ENCODE measurements at places on chromosomes 6 and 20.

DNA sequence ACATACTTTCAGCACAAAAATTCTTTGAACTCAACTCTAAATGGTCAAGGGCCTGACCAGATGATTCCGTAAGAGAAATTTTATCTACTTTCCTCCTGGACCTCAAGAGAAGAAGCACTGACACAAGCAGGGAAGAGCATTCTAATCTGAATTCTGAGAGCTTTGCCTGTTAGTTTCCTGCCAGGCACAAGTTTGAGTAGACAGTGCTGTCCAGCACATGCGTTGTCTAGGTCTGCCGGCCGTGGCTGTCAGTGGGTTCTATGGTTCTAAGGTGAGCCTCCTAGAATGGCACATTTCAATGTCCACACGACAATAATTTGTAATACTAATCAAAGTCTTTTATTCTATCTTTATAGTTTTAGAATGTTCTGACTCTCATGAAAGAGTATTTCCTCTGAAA is 91.9 kb downstream of the RFPL4B start:
- DNase-seq = no peak

DNA sequence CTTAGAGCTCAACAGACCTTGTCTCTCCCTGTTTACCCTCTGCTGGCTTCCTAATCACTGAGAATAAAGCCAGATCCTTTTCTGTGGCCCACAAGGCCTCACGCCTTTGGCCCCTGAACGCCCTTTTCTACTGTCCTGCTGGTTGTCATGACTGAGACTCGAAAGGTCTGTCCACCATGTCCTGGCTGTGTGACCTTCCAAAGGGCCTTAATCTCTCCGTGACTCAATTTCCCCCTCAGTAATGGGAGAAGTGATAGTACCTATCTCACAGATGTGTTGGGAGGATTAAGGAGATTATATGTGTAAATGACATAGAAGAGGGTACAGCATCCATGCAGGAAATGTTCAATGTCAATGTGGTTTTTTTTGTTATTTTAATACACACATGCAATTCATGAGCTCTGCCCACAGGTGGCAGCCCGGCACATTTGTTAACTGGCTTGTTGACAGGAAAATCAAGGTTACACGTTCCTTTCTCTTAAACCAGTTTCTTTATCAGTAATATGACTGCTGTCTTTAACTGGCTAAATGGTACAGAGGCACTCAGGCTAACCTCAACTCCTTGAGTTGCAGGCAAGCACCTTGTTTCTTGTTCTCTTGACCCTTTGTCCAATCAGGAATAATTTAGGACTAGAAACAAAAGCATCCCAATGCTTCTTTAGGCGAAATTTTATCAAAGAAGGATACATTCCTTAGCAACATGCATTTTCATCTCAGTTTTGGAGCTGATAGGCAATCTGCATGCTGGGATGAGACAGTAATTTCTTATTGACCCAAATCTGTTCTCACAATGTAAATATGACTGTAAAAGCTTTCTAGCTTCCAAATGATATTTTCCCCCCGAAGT is 16.6 kb downstream of the SLC22A1 start:
- DNase-seq = peak; percentile 28

DNA sequence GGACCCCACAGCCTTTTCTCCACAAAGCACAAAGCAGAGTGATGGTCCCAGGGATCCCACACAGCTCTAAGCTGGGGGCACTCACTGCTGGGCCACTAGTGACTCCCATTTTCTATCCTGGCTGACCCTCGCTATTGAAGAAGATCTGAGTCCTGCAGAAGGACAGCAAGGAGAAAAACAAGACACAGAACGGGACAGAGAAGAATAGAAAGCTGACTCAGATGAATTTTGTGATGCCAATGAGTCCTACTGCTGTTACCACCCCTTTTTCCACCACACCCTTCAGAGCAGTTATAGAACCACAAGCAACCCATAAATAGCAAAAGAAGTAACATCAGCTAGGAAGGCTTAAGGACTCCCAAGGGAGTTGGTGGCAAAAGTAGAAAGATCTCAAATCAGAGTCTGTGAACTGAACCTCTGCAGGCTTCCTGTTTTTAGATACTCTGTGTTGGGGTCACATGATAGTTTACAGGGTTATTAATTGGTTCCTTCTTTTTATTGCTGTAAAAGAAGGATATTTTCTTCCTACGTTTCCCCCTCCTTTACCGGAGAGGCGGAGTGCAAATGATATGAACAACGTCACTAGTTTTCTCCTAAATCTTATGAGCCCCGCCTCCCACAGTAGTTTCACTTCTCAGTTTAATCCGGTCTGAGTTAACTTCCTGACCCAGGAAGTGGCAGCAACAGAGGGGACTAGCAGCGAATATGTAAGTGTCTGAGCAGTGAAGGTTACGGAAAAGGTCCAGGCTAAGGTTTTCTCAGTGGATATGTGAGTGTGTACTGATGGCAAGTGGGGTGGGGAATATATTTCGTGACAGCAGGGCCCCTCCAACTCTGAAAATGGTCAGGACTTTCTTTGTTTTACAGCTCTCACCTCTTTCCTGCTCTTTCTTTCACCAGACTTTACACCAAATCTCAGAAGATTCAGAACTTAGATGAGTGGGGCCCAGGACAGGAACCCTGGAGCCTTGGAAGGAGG is at the start of gene TRIM38:
Gene TRIM38 (plus strand): TSS at position 654 of the 979 bp plus-strand sequence. CDS start 3,721 bp downstream, outside the sequence.
- peak; percentile 79 for DNase-seq

DNA sequence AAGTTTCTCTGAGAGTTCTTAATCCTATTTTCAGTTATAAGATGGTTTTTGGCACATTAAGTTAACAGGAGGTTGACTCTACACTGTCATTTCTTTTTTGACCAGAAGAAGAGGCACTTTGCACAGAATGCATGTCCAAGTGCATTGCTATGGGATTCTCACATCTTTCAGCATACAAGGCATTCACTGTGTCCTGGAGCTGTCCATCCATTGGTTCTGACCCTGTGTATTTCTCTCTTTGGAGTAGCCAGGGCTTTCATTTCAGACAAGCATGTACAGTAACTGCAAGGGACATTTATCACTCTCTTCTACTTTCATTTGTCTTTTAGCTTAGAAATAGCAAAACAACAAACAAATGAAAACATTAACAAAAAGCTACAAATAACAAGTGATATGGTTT is 275.1 kb upstream of the IMPG1 start:
- DNase-seq = no peak

DNA sequence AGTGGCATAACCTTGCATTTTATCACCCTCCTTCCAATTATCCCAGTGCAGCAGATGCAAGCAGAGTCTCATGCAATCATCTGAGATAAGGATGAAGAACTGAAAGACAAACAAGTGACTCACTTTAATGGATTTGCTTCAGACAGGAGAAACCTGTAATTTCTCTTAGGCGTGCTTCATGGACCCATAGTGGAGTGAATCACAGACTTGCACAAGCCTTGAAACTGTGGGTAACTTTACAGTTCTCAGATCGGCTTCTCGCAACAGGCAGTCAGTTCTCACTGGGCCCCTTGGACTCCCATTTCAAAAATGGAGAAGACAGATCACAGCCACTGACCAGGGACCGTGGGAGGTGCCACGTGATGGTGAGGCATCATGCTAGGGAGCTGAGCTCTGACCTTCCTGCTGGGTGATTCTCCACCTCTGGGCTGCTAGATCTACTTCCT is at the start of gene ADGRF4:
Gene ADGRF4 (plus strand): TSS at position 239 of the 446 bp plus-strand sequence. CDS start 8,666 bp downstream, outside the sequence.
- DNase-seq = no peak

GRCh38 chr6:160967833-160968232 is 23.7 kb upstream of the MAP3K4 start:
- DNase-seq = no peak

GRCh38 chr6:27605401-27606342 is 132.8 kb upstream of the ZNF184 start:
- DNase-seq = no peak

DNA sequence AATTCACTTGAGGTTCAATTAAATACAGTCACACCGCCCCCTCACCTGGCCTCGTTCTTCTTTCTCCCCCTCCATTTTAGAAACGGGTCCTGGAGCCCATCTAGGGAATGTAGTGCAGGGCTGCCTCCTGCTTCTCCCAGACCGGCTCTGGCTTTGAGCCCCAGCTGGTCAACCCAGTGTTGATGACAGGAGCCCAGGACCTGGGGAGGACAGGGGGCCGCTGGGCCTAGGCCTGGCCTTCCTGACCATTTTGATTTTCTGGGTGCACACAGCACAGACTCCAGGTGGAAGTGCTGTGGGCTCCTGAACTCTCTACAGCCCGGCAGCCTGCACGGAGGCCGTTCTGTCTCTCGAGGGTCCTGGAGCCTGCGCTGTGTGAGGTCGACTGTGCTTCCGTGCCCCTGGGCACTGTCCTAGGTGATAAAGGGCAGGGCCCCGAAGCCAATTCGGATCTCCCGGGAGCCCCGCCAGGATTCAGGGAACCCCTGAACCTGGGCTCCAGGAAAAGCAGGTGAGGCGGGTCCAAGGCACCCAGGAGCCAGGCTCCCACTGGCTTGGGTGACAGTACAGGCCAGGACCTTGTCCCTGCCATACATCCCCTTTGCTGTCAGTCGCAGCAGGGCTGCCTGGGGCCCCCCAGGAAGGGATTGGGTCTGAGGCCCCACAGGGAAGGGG is 23.3 kb downstream of the NPEPL1 start:
- DNase-seq = no peak

DNA sequence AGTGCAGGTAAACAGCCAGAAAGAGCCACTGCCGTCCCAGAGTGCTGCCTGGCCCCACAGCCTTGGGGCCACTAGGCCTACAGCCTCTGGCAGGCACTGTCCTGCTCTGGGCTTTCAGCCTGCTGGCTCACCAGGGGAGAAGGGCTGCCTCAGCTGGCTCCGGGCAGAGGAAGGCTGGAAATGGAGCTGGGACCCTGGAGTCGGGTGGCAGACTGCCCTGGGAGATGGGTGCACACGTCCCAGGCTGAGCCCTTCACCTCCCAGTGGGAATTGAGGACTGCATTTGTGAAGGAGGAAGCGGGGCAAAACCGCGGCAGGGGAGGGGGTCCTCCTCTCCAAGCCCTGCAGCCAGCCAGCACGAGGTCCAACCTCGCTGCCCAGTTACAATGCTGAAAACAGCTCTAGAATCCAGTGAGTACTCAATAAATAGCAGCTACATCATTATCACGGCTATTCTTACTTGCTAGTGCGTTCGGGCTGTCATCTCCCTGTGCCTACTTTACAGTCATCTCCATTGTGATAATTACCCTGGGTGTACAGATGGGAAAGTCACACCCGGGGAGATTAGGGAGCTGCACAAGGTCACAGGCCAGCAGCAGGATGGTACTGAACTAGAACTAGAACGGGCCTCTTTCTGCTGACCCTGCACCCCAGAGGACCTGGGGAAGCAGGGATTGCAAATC is 13.1 kb downstream of the ACSS1 start:
- DNase-seq = no peak

GRCh38 chr6:45681860-45682511 is 304.3 kb upstream of the SUPT3H start:
- DNase-seq = peak; percentile 7

DNA sequence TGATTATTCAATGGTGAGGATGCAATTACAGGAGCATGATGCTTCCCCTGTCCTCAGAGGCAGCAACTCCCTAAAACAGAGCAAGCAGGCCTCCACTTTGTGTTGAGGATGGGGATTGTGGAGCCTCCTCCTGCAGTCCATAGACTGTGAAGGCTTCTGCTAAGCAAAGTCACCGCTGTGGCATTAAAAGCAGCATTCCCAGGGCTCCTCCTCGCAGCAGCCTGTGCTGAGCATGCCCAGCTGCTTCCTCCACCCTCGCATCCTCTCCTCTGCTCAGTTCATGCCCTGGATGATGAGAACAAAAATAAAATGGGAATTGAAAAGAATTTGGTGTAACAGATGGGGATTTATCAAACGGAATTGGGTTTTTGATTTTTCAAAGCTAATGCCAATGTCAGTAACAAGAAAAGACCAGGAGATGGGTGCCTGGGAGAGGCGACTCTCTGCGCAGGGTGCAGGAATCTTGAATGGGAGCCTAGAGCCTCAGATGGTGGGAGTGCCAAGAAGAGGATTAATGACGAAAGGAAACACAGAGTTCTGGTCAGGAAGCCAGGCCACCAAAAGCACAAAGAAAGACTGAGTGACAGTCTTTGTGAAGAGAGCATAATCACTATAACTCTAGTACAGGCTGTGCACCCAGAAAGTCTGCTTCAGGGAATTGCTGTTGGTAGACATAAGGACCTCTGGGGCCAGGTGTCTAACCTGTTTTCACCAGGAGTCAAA is 347.6 kb downstream of the TPBG start:
- no peak for DNase-seq

DNA sequence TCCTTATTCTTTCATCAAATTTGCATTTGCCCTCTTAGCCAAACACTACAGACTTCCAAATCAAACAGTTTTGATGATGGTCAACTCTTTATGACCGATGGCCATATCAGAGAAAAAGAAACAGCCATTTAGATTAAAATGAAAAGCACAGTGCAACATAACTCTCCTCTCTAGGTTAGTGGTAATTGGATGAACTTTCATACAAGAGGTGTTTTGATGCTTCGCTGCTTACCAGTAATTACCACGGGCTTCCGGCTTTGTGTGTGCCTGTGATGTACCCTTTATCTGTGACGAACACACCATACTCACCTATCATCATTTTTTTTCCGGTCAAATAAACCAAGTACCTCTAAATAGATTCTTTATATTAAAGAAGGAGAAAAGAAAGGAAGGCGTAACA is 181.8 kb downstream of the FOXA2 start:
- DNase-seq = no peak

GRCh38 chr6:24321538-24322162 is 36.2 kb downstream of the DCDC2 start:
- DNase-seq = no peak

DNA sequence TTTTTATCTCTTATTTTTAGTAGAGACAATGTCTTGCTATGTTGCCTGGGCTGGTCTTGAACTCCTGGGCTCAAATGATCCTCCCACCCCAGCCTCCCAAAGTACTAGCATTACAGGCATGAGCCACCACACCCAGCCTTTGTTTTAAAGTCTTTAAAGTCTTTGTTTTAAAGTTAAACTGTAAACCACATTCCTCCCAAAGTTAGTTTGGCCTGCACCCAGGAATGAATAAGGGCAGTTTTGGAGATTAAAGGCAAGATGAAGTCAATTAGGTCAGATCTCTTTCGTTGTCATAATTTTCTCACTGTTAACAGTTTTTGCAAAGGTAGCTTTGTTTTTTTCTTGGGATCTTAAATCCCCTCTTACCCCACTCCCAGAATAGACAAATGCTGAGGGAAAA is 63.8 kb downstream of the UBR2 start:
- DNase-seq = no peak

DNA sequence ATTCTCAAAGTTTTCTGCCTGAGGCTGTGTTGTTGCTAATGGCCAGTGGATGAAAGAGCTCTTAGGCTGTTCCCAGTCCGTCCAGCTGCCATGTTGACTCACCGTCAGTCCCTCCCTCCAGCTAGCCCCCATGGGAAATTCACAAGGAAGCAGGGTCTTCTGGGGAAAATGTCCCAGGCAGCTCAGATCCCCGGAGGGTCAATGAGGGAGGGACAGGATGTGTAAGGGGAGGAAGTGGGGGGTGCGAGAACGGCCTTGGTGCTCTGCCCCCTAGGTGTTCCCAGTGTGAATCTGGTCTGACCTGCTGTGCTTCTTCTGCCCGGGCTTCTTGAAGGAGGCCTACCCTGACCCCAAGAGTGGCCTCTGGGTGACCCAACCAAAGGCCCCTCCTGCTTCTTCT is 65.9 kb downstream of the CEBPB start:
- DNase-seq = no peak

Measured in AG09319 (cell line).